GM06990 (cell line): ENCODE measurements at places on chromosomes 5 and 9.

- no peak for DNase-seq
Observed at GRCh38 chr9:19298436-19299000, 68.0 kb downstream of the DENND4C start.

- DNase-seq = no peak
Observed at GRCh38 chr5:123444016-123444415, 20.8 kb upstream of the CEP120 start.

DNA sequence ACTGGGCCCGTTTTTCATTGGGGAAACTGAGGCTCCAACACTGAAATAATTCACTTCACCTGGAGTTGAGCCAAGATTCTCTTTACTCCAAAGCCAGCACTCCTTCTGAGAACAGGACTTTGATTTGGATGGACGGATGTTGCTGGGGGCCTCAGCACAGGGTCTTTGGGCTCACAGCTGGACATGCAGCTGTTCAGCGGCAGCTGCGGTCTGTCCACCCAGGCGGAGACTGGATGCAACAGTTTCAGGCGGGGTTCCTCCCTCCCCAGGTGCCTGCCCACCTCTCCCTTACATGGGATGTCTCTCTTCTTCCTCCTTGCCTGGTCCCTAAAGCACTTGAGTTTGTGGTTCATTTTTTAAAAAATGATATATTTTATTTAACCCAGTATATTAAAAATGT, 219.0 kb upstream of the IRX4 start:
- DNase-seq = no peak

DNA sequence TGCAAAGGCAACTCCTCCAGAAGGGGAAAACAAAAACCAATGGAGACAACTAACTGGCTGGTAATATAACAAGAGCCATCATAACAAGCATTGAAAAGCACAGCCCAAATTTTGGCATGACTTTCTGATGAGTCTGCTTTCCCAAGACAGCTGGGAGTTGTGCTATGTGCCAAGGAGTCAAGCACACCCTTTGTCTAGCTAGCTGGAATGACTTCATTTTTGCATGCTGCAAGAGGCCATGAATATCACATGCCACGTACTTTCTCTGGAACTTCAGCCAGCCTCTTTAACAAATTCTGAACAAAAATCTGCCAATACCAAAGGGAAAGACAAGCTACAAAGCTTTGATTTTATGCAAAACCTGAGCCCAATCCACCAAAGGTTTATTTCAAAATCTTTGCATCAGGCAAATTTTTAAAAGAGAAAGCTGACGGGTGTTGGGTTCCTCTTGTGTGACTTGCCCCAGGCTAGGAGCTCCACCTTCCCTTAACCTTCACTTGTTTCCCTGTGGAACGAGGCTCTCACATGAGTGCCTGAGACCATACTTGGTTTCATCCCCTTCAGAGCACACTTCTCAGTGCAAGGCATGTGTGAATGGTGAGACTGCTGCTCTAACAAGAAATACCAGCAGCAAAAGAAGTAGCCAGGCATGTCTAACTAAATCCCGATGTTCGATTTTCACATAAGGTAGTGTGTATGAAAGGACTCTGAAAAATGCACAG, 47.3 kb downstream of the S1PR3 start:
- DNase-seq = no peak

GRCh38 chr5:106780355-106780754, 890.4 kb downstream of the EFNA5 start:
- DNase-seq = no peak

DNA sequence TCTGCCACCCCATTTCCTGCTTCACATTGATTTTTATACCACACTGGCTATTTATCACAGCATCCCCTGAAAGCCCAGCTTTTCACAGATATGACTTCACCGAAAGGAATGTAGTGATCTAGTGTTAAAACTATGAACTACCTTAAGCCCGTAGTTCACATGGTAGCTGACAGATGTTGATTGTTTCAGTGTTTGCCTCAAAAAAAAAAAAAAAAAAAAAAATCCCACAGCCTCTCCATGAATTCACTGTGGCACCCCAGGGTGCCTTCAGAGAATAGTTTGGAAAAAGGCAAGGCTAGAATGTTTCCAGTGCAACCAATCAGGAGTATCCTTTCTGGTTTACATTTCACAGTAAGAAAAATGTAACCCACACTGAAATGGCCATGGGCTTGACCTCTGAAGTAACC, 37.1 kb downstream of the GLIS3 start:
- DNase-seq = no peak

DNA sequence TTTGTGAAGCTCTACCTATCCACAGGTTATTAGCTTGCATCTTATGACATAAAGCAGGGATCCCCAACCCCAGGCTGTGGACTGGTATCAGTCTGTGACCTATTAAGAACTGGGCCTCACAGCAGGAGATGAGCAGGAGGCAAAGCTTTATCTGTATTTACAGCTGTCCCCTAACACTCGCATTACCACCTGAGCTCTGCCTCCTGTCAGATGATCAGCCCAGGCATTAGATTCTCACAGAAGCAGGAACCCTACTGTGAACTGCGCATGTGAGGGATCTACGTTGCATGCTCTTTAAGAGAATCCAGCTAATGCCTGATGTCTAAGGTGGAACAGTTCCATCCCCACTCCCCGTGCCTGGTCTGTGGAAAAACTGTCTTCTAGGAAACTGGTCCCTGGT, 19.7 kb downstream of the FBXW11 start:
- DNase-seq = no peak

GRCh38 chr5:102932781-102933180, 177.7 kb downstream of the PAM start:
- DNase-seq = no peak

DNA sequence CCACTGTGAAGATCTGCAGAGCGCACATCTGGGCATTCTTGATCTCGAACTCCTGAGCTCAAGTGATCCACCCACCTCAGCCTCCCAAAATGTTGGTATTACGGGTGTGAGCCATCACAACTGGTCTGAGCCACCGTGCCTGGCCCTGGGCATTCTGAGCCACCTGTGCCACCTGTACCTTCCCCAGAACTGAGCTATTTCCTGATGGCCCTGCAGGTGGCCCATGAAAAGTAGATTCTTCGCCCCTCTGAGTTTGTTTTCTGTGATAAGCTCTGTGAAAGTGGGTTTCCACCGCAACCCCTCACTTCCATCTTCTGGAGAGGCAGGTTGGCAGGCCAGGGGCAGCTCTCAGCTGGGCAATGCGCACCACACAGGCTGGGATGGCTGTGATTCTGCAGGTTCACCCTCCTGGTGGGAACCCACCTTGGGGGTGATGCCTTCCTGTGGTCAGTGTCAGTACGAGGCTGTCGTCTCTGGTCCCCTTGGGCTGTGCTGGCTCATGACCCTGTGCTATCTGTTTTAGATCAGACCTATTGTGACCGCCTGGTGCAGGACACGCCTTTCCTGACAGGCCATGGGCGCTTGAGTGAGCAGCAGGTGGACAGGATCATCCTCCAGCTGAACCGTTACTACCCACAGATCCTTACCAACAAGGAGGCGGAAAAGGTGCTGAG, 11.3 kb downstream of the CARD19 start:
- no peak for DNase-seq

- no peak for DNase-seq
Observed at GRCh38 chr5:167716126-167716775, 575.2 kb upstream of the WWC1 start.

- no peak for DNase-seq
Observed at GRCh38 chr9:37508135-37508833, 22.5 kb downstream of the POLR1E start.

GRCh38 chr5:6328173-6328572, 50.2 kb downstream of the MED10 start:
- no peak for DNase-seq

- no peak for DNase-seq
Observed at GRCh38 chr9:99039505-99040182, 65.3 kb upstream of the TGFBR1 start.
